ENCODE measurements at places on chromosomes 3 and 15. TPM values are rescaled to one million over a fixed set of nuclear protein-coding genes. Genes with fewer than 3 reads are reported as not detected.

DNA sequence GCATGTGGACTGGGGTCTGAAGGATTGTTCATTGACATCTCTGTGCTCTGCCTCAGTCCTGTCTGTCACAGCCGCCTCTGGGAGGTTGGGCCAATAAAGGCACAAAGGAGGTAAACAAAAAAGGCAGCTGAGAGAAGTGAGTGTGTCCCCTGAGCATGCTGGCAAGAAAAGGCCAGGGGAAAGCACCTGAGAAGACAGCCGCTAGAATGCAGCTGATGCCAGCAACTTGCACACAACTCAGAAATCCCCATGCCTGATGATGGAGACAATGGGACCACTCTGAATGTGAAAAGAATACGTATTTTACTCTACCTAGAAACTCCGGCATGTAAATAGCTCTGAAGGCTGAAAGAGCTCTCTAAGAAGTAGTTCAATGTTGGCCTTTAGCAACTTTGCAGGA lies 118.7 kb downstream of the KCNH8 start:
- H3K27me3 ChIP-seq: no peaks in the 10 kb centered on the region
- H3K4me1 ChIP-seq: no peaks in the 10 kb centered on the region
- DNase-seq: no peak
- H3K27ac ChIP-seq: no peak overlapping the region
- no peaks in the 10 kb centered on the region for H3K36me3 ChIP-seq

NPTN gene
- 150 TPM for total RNA-seq

DNA sequence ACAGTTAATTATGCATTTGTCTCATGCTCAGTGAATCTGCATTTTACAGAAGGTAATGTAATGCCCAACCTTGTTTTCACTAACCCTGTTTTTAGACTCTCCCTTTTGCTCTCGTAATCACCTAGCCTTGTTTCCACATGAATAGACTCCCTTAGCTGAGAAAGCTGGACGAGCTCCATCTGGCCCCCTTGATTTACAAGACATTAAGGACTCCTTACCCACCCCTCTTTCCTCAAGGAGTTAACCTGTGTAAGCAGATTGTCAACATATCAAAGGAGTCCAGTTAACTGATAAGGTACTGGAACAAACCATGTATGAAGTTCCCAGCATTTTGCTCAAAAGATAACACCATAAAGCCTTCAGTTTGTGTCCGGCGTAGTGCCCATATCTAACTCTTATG lies 99.6 kb downstream of the VPS8 start:
- no peaks in the 10 kb centered on the region for H3K4me1 ChIP-seq
- no peak for DNase-seq
- H3K27me3 ChIP-seq: no peaks in the 10 kb centered on the region
- no peak overlapping the region for H3K4me3 ChIP-seq
- no peak overlapping the region for H3K27ac ChIP-seq
- H3K36me3 ChIP-seq: peaks cover 4% of the 10 kb centered on the region

DNA sequence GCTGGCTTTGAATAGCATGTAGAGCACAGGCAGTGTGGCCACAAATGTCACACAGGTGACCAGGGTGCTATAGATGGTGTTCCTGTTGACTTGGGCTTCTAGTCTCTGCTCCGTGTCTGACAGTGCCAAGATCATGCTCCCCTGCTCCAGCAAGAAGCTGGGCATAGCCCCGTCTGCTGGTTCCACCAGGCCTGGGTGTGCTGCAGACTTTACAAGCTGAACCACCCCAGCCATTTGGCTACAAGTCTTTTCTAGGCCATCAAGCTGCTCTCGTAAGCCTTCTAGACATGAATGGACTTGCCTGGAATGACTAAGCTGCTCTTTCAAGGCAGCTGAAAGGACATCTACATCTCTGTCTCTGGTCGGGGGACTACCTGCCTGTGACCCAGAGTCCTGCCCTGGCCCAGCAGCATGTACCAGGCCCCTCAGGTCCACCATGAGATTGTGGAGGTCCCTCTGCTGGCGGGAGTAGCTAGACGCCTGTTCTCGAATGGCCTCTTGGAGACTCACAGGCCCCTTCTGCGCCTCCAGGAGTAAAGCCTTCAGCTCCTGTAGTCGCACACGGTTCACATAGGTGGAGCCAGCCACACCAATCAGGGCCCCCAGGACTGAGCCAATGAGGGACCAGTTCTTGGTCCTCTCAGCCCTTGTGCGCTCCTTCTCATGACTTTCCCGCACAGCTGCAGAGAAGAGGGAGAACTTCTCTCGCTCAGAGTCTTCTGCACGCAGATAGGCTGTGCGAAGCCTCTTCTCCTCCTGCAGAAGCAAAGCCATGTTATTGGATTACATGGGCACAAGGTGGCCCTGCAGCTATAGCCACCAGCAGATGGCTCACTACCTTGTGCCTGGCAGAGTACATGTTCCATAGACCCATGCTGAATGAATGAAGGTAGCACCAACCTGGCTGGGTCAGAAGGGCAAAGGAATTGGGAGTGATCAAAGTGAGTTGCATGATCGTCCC lies 2.8 kb upstream of the PLXNB1 start:
- peaks cover 18% of the 10 kb centered on the region for H3K36me3 ChIP-seq
- 0 out of 2 replicates have a peak overlapping the region, but pooled peaks have one; percentile 21 for H3K27ac ChIP-seq
- DNase-seq: peak; percentile 14
- no peak overlapping the region for H3K4me3 ChIP-seq
- no peaks in the 10 kb centered on the region for H3K27me3 ChIP-seq

GRCh38 chr3:169028716-169029115 lies 634.8 kb downstream of the MECOM start:
- peaks cover 5% of the 10 kb centered on the region for H3K4me1 ChIP-seq
- no peak for DNase-seq
- H3K27me3 ChIP-seq: no peaks in the 10 kb centered on the region
- no peak overlapping the region for H3K4me3 ChIP-seq

DNA sequence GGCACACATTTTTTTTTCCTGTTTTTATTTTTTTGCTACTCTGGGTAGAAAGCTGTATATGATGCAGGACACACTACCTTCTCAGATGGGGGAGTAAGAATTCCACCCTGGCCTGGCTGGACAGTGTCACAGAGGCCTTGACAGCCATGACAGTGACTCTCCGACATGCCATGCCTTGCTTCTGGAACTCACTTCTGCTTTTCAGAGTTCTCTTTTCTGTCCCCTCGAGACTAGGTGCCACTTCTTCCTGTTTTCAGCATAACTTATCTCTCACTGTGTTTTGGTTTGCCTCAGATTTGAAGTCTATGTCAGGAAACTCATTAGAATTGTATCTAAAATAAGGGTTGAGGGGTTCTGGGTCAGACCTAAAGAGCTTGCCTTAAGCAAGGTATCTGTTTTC lies 69.1 kb upstream of the SEC13 start:
- H3K27ac ChIP-seq: no peak overlapping the region
- H3K36me3 ChIP-seq: no peaks in the 10 kb centered on the region
- no peaks in the 10 kb centered on the region for H3K4me1 ChIP-seq
- no peak overlapping the region for H3K4me3 ChIP-seq

DNA sequence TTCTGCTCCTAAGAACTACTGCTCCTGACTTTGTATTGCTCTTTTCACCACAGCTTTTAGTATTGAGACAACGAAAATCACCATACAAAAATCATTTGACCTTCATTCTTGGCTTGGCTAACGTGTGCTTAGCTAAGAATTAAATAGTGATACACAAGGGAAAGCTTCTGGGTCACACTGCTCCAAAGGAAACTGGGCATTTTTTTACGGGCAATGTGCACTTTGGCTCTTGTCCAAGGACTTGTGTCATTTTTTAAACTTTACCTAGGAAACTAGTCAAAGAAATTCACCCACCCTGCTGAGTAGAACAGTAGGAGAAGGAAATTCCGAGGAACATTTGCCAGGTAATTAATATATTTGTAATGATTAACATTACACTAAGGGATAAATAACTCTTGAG lies 19.8 kb downstream of the WDR72 start:
- H3K4me3 ChIP-seq: no peak overlapping the region
- H3K27me3 ChIP-seq: no peaks in the 10 kb centered on the region
- H3K27ac ChIP-seq: no peak overlapping the region
- H3K36me3 ChIP-seq: no peaks in the 10 kb centered on the region
- no peaks in the 10 kb centered on the region for H3K4me1 ChIP-seq
- no peak for DNase-seq

BNC1 gene
- 0.54 TPM for total RNA-seq

DNA sequence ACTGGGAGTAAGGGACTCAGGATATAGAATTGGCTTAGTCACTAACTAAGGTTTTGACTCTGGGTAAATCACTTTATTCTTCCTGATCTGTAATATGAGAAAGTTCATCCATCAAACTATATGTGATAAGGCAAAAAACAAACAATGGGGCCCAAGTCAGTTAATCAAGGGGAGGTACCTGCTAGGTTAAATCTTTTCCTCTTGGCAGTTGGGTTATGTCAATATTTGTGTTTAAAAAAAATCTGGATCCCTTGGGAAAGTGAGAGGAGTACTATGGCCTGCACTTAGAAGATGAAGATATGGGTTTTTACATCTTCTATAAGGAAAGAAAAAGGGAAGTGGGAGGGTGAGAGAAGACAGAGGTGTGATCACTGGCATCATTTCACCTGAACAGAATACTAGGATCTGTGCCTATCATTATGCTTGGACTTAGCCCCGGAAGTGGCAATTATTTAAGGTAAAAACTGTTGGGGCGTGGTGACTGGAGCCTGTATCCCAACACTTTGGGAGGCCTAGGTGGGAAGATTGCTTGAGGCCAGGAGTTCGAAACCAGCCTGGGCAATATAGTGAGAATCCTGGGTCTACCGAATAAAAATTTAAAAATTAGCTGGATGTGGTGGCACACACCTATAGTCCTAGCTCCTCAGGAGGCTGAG lies 2.8 kb upstream of the SLC28A2 start:
- H3K27ac ChIP-seq: no peak overlapping the region
- H3K36me3 ChIP-seq: no peaks in the 10 kb centered on the region
- no peaks in the 10 kb centered on the region for H3K27me3 ChIP-seq
- no peak for DNase-seq

- no peak for DNase-seq
- H3K27me3 ChIP-seq: peaks cover 1% of the 10 kb centered on the region
- H3K27ac ChIP-seq: no peak overlapping the region
- H3K36me3 ChIP-seq: no peaks in the 10 kb centered on the region
- H3K4me1 ChIP-seq: no peaks in the 10 kb centered on the region
These were observed 141.1 kb downstream of the NR1D2 start for GRCh38 chr3:24086206-24086605.

NDN gene
- 40.1 TPM for total RNA-seq
